ENCODE measurements at places on chromosomes 5 and 9.

- DNase-seq = no peak
These were observed 39.1 kb downstream of the WHRN start for GRCh38 chr9:114465906-114466900.

- DNase-seq = no peak
These were observed 1.6 kb downstream of the ANXA6 start for GRCh38 chr5:151155775-151156506.

DNA sequence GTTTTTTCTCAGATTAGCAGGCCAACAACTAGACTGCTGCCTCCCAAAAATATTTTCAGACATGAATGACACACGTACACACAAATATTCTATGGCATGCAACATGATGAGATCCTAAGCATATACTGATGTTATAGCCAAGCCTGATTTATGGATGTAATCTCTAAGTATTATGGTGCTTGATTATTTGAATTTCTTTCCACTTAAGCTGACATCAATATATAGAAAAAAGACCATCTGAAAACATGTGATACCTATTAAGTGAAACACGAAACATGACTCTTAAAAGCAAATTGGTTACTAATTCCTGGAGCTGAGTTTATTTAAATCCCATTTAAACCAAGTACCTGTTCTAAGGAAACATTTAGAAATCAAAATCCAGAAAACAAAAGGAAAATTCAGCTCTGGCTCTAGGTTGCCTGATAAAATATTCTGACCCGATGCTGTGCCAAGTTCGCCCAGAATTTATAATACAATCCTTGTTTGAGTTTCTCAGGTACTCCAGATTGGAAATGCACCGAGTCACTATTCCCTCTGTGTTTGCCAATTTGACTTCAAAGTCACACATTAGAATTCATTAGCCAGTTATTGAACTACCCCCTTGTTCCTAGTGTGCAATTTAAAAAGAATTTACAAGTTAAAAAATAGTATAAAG lies 548.6 kb downstream of the CSNK1G3 start:
- no peak for DNase-seq

DNA sequence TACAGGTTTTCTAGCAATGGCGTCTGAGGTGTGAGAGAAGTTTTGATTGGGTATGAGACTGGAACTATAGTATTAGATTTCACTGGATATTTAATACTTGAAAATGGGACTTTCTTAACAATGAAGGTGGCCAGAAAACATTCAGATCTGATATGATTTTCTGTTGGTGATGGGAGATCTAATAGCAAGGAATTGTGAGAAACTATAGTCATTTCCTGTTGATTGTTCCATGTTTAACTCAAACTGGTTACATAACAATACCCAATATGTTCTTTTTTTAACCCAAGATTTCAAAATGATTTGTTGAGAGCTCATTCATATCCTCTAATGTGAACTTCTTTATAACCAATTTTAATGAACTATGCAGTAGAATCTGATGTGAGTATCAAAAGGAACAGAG lies 793.2 kb upstream of the RGMB start:
- DNase-seq = no peak

DNA sequence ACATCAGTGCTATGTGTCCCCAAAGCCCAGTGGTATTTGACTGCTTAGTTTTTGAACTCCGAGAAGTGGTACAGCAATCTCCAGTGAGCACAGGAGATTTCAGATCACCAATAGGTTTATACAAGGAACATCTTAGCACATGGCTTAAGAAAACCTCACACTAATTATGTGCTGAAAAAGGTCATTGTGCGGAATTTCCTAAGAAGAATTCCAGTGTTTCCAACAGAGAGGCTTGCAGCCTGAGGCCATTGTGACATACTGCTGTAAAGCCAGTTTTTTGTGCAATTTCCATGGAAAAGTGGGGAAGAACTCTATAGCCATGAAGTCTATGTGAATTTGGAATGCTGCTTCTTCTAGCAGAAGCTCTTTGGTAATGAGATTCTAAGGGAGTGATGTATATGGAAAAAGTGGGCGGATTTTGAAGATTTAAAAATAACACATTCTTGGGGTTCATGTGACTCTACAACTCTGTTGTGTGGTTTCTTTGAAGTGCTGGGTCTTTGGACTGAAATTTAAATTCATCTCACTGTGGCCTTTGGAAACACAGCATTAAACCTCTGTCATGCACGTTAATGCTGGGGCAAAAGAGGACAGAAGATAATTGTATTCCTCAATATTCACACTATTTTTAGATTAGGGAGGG lies 110.5 kb upstream of the CD180 start:
- DNase-seq = no peak

DNA sequence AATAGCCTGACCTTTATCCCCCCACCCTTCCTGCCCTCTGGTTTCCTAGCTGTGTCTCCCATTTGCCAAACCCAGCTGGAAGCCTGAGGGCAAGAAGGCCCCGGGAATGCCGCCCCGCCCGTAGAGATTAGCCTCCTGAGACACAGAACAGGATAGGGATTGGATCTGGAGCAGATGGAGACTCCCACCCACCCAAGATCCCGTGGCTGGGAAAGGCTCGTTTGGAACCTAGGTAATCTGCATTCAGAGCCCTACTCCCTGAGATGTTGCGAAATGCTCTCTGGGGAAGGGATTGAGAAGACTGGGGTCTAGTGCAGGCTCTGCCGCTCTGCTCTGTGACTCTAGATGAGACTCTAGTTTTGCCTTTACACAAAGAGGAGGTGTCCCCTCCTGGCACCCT lies 10.9 kb downstream of the AQP3 start:
- no peak for DNase-seq

Data from activated CD8-positive, alpha-beta memory T cell treated with anti-CD3 and anti-CD28 coated beads for 4 hours (primary cell).